ENCODE measurements at places on chromosomes 1 and 21. TPM values are rescaled to one million over a fixed set of nuclear protein-coding genes. Genes with fewer than 3 reads are reported as not detected.
A peak's percentile ranks its signal among the peaks of the same experiment; 100 is the strongest.

DNA sequence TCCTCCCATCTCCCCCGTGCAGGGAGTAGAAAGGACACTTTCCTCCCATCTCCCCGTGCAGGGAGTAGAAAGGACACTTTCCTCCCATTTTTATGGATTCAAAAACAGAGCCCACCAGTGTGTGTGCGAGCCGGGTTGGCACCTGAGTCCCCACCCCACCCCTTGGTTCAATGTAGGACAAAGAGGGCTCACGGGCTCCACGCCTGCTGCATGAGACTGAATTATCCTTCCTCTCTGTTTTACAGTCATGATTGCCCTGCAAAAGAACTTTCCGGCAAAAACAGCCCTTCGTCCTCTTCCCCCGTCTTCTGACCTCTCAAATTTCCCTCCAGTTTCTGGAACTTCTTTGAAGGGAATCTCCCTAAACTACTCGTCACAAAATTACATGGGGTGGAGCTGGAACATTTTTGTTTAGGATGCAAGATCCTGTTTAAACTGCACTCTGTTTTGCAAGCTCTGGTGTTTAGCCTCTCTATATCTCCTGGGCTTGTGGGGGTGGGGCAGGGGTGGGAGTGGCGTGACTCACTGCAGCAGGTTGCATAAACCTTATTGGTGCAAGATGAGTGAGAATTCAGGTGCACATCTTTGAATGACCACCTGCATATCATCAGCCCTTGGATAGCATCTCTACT lies 99.8 kb downstream of the PSMG1 start:
- DNase-seq: no peak

DNA sequence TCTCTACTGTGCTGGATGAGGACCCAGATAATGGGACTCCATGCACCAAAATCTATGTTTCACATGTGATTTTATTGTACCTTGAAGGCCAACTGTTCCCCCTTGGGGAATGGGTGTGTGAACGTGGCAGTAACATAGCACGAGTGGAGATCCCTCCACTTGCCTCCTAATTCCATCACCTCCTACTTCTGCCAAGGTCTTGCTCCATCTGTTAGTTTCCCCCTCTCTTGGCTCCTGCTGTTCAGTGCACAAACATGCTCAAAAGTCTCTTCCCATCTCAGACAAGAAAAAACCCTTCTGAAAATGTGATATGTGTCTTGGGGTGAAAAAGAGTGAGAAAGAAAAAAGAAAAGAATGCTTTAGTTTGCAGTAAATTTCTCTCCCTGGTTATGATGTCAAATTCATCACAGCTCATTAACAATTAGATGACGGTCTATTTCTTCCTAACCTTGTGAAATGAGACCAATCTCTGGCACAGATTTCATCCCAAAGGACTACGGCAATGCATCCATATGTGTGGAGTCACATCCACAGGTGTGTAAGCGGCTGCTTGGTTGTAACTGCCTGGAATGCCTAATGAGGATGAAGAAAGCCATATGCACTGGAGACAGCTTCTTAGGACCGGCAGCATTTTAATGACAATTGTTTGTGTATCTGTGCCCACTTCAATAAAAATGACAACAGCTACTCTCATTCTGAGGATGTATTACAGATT lies 79.3 kb upstream of the DIRAS3 start:
- no peak for DNase-seq

GRCh38 chr1:157088607-157089006 lies 11.0 kb downstream of the ETV3L start:
- no peak for DNase-seq

DNA sequence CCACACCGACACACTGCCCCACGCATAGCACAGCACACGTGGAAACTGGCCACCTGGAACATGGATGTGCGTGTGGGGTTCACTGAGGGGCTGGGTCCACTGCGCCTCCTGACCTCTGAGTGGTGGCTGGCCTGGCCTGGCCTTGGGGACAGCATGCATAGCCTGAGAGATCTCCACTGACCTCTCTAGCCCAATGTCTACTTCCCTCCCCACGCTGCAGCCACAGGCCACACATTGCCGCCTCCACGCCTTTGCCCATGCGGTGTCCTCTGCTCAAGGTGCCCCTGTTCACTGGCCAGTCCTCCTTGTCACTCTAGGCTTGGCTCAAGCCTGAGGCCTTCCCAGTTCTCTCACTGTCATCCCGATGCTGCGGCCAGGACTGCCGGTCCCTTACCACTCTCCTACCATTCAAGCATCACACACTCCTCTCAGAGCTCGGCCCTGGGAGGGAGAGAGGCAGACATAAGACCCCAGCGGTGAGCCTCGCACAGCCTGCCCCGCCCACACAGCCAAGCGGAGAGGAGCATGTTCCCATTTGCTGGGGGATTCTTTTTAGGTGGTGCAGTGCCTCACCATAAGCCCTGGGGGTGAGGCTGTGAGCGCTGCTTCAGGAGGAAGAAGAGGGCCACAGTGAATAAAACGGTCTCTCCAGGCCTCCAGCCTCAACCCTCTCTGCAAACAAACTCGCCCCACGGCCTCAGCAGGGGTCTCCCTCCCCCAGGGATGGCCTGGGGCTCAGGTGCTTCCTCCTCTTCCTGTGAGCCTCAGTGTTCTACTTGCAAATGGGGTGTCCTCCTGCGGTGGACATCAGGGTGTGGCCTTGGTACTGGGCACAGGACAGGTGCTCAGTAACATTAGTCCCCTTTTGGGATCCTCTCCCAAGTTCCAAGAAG lies 80.8 kb downstream of the DMRTB1 start:
- no peak for DNase-seq

- no peak for DNase-seq
Observed at GRCh38 chr1:15667362-15667761, 16.8 kb upstream of the PLEKHM2 start.

- DNase-seq: no peak
Observed at GRCh38 chr1:63128556-63128955, 193.8 kb upstream of the FOXD3 start.

DNA sequence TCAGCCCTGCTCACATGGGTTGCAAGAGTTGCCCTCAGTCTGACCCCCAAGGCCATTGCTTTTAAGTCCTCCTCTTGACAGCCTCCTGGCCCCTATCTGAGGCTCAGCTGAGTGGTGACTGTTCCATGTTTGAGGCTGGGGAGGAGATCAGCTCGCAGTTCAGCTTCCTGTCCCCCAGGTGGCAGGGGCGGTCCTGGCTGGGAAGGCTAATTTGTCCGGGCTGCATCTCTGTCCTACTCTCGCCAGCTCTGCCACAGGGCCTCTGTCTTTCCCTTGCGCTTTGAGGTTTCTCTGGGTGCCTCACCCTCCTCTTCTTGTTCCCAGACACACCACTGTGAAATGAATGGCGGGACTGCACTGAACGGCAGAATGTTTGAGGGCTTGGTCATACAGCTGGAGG lies 157.3 kb downstream of the KCNJ6 start:
- DNase-seq: peak; percentile 52

DNA sequence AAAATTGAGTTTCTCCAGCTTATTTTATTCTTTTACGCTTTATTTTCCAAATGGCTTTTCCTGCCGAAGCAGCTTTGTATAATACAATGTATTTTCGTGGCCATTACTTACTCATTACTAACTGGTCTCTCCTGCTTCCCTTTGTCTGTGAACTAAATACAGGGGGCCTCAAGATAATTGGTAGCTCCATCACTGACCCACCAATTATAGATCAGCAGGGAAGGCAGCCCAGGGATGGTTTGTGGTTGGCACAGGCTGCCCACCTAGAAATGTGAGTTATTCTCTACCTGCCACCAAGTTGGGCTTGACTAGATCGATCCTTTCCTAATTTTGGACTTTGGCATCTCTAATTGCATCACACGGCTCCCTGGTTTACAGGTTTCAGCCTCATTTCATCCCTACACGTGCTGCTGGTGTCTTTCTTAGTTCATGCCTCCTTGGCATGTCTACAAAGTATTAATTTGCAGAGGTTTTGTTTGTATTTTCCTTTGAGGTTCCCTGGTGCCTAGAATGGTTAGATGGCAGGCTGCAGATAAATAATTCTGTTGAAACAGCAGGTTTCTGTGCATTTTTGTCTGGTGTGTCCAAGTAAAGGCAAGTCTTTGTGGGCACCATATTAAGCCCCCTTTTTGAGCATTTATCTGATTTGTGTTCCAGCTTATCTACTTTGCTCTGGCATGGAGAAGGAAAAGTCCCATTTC lies 35.2 kb downstream of the PEX14 start:
- no peak for DNase-seq

GRCh38 chr1:81237473-81238089 lies 563.2 kb upstream of the ADGRL2 start:
- DNase-seq: no peak

- no peak for DNase-seq
Observed at GRCh38 chr1:204084247-204084772, 11.4 kb downstream of the SOX13 start.

DNA sequence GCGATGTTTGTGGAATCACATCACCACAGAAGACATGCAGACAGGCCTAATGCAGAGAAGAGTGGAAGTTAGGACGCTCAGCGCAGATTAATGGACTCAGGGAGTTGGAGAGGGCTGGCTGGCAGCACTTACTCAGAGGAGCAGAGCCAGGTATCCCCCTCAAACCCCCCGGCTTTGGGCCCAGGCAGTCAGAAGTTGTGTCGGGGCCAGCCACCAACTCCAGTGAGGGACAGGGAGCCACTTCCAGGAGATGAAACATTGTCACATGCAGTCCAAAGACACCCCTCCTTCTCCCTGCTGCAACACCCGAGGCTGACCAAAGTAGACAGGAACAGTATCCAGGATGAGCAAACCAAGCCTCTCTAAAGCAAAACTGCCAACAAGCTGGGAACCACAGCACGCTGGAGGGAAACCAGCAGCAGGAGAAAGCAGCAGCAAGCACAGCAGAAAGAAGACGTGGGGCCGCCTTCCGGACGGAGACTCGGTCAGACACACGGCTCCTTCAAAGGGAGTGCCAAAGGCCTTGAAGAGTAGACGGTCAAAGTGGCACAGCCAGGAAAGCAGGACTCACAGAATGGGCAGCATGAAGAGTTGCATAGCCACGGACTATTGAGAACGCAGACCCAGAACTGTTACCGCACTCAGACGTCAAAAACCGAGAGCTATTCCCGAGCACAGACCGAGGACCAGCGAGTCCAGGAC lies 149.3 kb downstream of the PCBP3 start:
- no peak for DNase-seq

DNA sequence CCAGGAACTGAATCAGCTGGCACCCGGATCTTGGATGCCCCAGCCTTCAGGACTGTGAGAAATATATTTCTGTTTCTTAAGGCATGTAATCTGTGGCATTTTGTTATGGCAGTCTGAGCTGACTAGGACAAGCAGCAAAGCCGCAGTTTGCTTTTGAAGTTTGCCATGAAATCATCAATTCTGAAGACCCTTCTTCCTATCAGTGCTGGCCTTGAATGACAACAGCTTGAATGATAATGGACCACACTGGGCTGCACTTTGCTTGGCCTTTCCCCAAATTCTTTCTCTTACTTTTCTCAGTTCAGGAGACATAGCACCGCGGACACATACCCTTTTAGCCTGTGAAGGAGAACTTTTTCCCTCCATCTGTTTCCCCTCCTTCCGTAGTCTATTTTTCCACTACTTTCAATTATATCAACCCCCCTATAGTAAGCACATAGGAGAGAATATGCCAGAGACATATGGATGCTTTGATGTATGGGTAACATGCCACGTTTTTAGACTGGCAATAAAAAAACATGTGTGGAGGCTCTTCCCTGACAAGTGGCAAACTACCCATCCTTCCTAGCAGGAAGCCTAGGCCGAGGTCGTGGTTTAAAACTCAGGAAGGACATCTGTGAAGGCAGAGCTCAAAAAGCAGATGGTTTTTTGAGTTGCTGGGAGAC lies 42.9 kb downstream of the HLX start:
- no peak for DNase-seq

- peak; percentile 8 for DNase-seq
Observed at GRCh38 chr21:36478941-36479340, 981 bp downstream of the CLDN14 start.

GRCh38 chr1:229101011-229101871 lies 169.7 kb upstream of the RAB4A start:
- DNase-seq: no peak

DNA sequence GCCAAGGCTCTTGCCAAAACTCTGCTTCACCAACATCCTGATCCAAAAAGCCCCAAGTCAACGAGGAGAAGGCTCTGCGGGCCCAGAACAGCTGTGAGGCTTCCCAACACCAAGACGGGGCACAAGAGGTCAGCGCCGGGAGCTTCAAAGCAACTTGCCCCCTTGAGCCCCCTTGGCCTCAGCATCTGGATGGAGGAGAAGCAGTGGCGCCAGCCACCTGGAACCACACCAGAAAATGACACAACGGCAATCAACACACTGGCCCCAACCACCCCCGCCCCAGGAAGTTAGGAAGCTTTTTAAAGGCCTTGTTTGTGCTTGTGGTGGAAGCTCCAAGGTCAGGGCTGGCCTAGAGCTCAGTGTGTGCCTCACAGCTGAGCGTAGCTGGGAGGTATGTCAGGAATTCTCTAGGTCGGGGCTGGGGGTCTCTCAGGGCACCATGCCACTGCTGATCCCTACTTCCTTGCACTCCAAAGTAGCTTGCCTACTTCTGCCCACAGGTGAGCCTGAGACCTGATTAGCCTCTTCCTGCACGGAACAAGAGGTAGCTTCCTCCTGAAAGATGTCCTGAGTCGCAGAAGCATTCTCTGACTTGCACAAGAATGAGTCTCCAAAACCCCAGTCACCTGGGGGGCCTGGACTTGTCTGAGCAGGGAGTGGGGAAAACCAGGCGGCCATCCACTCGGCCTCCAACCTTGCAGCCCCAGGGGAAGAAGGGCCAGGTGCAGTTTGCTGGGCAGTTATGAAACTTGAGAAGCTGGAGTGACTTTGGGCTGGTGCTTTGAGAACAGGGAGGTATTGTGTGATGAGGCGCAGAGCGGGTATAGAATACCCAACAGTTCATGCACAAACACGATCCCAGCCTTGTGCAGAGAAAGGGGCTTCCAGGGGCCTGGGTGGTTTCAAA lies 9.7 kb upstream of the SRP9 start:
- DNase-seq: no peak

GRCh38 chr21:29647353-29647781 lies 292.4 kb downstream of the GRIK1 start:
- no peak for DNase-seq

DNA sequence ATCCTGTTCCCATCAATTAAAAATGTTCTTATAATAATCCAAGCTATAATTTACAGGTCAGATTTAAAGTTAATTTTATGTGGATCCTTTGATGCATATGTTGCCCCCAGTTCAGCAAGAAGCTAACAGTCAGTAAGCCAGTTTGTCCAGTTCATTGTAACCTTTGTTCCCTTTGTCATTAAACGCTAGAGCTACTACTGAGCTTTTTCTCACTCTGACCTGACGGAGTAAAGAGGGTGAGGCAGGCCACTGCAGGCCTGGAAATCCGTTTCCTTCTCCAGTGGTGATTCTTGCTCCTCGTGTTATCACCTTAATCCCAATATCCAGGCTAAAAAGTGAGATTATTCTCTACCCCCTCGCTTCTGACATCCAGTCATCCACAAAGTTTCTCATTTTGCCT lies 10.2 kb downstream of the YBX1 start:
- DNase-seq: no peak

Gene S100A7A
- not detected for total RNA-seq

Gene SELP
- not detected for total RNA-seq

Gene MRPS21
- 101 TPM for total RNA-seq

Gene SASS6
- 15.2 TPM for total RNA-seq

Gene LCE1A
- total RNA-seq: not detected

Gene CELA2B
- total RNA-seq: not detected

Gene PLA2G2F
- total RNA-seq: not detected

Gene C1orf21
- 32.5 TPM for total RNA-seq

Gene OR2L13
- total RNA-seq: not detected

Gene IFI44
- total RNA-seq: 0.47 TPM

Gene UBASH3A
- total RNA-seq: not detected
